ENCODE measurements at places on chromosomes 1 and 21.

- no peak for DNase-seq
These were observed 13.1 kb downstream of the ACTA1 start for GRCh38 chr1:229420765-229421164.

DNA sequence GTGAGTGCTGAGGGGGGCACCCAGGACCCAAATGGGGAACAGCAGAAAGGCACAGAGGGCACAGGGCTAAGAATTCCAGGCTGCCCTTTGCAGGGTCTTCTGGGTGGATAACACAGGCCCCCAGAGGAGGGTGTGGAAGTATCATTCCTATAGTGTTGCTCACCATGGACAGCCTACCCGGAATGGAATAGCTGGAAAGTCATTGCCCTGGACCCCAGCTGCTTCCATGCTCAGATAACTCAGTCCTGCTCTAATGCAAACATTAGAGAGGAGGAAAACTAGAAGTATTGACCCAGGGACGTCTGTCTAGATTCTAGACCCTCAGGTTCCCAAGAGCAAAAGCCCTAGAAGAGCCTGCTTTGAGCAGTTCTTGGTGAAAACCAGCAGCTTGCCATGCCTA, 24.7 kb downstream of the SLC6A17 start:
- no peak for DNase-seq

DNA sequence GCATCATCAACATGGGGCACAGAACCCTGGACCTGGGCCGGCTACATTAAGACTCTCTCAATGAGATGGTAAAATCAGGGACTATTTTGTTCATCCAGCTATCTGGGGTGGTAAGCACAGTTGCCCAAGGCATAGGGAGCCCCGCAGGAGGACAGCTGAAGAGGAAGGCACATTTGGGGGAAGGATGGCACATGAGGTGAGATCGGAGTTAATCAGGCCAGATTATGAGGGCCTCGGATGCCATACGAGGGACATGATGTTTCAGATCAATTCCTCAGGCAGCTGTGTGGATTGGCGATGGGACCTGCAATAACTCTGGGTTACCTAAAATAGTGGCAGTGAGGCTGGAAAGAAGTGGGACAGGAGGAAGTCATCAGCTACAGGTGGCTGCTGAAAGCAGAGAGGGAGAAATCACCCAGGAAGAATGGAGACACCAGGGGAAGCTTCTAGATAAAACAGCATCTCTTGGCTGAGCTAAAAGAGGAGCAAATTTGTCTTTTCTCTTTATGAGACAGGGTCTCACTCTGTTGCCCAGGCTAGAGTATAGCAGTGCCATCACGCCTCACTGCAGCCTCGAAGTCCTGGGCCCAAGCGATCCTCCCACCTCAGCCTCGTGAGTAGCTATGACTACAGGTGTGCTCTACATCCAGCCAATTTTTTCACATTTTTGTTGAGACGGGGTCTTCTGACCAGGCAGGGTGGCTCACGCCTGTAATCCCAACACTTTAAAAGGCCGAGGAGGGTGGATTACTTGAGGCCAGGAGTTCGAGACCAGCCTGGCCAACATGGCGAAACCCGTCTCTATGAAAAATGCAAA, 21.1 kb downstream of the TOMM20 start:
- no peak for DNase-seq

DNA sequence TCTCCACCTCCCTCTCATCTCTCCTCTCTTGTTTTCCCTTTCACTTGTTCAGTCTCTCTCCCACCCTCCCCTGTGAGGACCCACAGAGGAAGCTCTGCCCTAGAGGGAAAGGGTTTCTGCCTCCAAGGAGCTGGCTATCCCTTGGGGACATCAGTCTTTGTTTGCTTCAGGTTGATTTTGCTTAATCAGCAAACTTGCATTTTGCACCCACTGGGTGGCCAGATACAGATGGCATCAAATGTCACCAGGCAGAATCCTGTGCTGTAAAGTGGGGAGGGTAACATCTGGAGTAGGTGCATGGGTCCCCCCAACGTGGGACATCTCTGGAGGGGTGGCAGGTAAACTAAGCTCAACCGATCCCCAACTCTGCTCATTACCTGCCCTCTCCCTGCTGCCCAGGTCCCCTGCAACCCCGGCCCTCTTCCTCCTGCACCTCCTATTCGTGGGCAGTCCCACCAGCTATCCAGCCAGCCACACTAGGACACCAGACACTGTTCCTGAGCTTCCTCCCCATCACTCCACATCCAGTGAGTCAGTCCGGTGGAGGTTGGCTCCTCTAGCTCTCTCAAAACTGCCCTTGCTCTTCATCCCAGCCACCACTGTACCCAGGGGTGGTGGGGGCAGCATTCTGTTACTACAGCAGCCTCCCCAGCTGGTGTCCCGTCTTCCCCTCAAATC, 123.3 kb downstream of the KCNN3 start:
- DNase-seq: no peak

All from non-pigmented ciliary epithelial cell (primary cell).